ENCODE measurements at places on chromosomes 4 and X.

DNA sequence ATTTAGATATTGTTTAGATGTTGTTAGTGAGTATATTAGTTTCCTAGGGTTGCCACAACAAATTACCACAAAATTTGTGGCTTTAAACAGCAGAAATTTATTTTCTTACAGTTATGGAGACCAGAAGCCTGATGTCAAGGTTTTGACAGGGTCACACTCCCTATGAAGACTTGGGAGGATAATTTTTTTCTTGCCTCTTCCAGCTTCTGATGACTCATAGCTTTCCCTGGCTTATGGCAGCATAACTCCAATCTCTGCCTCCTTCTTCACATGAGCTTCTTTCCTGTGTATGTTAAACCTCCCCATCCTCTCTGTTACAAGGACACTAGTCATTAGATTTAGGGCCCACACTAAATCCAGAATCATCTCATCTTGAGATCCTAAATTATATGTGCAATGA lies 20.9 kb upstream of the RAB40A start:
- no peak for DNase-seq

- no peak for DNase-seq
These were observed 790 bp downstream of the CLGN start for GRCh38 chr4:140426610-140427105.

DNA sequence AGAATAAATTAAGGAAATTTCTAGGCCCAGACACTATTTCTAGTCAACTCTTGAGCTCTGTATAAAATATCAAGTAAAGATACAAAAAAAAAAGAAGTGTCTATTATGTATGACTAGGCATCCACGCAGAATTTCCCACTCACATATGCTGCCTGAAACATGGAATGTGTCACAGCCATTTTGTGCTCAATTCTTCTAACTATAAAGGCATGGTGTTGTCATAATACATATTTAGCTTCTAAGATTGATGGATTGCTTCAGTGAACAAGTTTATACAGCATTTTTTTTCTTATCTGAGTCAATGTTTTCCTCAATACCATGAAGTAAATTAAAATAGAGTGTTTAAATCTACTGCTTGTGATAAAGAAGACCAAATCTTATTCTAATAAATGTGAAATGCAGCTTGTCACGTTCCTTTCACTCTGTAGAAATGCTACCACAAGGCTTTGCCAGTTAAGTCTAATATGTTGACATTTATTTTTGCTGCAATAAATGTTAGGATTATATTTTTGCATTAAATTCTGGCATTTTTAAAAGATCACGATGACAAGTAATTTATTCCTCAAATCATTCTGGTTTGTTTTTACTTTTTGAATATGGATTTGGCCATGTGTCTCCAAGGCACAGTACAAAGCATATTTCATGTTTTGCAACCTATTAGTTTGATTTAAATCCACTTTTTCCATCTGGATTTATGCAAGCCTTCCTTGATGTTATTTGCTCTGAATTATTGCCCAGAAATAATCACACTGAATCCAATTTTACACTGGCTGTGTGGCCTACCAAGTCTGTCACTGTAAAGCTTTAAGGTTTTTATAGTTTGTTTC lies 1829.0 kb upstream of the PCDH7 start:
- no peak for DNase-seq

- no peak for DNase-seq
These were observed 19.6 kb downstream of the RCHY1 start for GRCh38 chr4:75494563-75494962.

DNA sequence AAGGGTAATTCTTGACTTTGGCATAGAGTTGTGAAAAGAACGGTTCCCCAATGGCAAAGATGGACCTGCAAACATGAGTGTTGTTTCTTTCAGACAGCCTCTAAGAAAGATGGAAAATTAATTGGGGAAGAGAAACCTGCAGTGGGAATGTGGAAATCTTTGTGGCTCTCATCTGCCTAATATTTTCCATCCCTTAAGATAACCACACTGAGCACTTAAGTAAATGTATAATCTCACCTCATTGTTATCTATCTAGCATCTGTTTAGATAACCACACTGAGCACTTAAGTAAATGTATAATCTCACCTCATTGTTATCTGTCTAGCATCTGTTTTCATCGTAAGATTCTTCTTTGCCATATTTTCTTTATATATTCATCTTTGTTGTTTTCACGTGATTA lies 149.3 kb downstream of the NWD2 start:
- DNase-seq, result no peak

GRCh38 chr4:143482840-143483239 lies 30.7 kb upstream of the SMARCA5 start:
- DNase-seq, result no peak

GRCh38 chr4:165627548-165627947 lies 245.5 kb upstream of the TLL1 start:
- no peak for DNase-seq

GRCh38 chr4:69936566-69936965 lies 5.7 kb downstream of the CSN1S1 start:
- no peak for DNase-seq

GRCh38 chrX:118571836-118572235 lies 76.2 kb downstream of the DOCK11 start:
- DNase-seq, result no peak

GRCh38 chr4:44425614-44426208 lies 22.9 kb downstream of the KCTD8 start:
- no peak for DNase-seq

DNA sequence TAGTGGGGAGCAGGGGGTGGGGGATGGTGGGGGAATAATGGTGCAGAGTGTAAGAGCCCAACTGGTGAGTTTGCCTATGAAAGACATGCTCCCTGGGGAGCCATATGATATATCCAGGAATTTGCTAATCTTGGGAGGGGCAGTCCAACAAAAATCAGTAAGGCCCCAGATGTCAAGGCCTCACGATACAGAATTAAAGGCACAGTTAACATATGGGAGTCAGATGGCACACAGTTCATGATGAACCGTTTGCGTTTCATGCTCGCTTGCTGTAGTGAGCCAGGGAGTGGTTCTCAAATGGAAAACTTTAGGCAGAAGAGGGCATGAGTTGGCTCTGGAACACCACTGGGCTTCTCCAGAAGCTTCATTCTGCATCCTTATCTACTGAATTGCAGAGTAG lies 33.9 kb upstream of the VCX2 start:
- DNase-seq, result no peak

- no peak for DNase-seq
These were observed 9.1 kb downstream of the IGFBP7 start for GRCh38 chr4:57100979-57101651.

DNA sequence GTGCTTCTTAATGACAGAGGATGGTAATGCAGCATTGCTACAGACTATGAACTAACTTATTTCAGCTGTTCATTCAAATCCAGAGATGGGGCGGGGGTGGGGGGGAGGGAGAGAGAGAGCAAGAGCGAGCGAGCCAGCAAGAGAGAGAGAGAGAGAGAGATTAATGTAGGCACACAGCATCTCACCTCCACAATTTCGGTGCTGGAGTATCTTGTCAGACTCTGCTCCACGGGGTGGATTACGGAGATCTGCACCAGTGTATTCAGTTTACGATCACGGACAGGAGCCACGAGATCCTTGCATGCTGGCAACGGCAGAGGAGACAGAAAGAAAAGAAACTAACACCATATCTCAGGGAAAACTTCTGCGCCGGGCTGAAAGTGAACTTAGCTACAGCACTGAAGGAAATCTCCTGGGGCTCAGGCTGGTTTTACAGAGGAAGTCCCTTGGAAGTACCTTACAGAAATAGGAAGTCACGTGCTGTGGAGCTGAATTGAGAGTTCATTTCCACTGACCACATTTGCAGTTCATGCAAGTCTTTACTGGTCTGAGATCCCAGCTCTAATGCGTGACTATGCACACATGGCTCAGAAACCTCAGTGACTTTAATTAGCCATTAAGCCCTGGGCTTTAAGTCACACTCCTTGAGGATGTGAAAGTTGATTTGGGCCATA lies 440.9 kb downstream of the INPP4B start:
- DNase-seq, result peak; percentile 28

DNA sequence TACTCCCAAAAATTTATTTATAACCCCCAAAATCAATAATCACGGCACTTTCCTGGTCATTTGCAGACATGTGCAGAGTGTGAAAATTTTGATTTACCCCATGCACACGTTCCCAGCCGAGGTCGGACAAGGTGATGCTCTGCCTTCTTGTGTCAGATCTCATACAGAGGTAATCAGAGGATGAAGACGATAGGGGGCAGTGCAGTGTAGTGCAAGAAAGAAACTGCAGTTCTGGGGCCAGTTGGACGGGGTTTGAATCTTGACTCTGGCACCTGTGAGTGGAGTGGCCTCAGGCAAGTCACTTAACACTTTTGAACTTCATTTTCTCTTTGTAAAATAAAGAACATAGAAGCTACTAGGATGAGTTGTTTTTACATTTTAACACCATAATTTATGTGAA lies 88.4 kb downstream of the FRMPD3 start:
- no peak for DNase-seq

DNA sequence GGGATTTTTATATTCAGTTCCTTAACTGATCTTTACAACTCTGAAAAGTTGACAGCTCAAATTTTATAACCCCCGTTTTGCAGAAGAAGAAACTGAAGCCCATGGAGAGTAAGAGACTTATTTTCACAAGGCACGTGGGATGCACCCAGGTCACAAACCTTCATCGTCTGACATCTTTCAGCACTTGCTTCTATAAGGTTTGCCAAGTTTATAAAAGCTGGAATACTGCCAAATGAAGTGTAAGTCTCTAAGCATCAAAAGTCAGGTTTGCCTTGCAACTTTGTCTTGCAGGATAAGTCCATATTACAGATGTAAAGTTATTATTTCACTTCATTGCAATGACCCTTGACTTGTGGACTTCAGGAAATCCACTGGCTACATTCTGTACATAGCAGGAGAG lies 6.3 kb upstream of the KCNIP4 start:
- no peak for DNase-seq

DNA sequence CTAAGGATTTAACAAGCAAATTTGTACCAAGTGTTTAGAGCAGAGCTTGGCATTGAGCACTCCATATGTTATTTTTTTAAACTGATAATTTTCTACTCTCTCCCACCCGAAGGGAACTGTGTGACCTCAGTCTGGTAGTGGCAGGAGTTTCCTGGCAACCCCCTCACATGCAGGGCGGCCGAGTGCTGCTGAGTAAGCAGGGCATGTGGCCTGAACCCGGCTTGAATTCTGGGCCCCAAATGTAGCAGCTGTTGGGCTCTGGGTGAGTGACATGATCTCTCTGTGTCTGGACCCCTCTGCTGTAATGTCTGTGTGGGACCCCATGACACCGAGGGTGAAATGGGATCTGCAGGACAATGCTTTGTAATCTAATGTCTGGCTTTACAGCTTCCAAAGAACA lies 13.6 kb upstream of the C4orf50 start:
- DNase-seq, result no peak

- no peak for DNase-seq
These were observed 184.8 kb downstream of the AMELX start for GRCh38 chrX:11478026-11478425.

GRCh38 chrX:106728337-106728736 lies 1.8 kb downstream of the RNF128 start:
- DNase-seq, result no peak

- DNase-seq, result no peak
These were observed 129.8 kb upstream of the NKX1-1 start for GRCh38 chr4:1535926-1536578.

GRCh38 chrX:9072281-9072680 lies 38.4 kb upstream of the FAM9B start:
- DNase-seq, result no peak

DNA sequence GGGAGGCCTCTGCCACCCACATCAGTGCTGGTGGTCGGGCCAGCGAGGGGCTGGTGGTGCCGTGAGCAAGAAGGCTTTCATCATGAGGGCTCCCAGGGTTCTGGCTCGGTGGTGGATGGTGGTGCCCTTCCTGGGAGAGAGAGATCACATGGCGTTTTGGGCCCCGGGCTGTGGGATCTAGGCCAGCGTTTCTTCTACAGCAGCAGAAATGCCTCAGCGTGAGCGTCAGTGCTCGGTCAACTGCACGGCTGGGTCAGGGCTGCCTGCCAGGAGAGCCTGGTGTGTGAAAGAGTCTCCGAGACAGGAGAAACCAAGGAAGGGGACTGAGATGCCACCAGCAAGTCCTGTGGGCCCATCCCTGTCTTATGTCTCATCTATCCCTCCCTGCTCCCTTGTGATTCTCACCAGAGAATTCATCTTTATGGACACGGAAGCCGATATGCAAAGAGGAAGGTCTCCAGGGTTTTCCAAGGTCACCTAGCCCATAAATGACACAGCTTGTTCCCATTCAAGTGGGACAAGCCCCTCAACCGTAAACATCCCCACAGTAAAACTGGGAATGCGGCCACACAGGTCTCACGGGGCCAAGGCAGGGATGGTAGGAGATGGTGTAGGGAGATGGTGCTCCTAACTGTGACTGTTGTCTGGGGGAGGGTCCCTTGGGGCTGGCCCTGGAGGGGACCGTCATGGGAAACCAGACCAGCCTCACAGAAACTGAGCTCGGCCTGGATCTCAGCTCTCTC lies 99.2 kb downstream of the SORCS2 start:
- DNase-seq, result no peak

GRCh38 chrX:57453901-57454300 lies 137.9 kb upstream of the ZXDB start:
- no peak for DNase-seq

DNA sequence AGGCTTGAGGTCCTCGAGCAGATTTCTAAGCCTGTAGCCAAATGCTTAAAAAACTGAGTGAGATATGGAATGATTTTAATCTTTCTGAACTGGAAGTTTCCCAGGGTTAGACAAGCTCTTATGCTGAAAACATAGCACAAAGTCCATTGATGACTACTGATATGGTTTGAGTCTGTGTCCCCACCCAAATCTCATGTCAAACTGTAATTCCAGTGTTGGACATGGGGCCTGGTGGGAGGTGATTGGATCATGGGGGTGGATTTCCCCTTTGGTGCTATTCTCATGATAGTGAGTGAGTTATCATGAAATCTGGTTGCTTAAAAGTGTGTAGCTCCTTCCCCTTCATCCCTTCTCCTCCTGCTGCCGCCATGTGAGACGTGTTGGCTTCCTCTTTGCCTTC lies 454.9 kb downstream of the SPRY1 start:
- DNase-seq, result no peak

DNA sequence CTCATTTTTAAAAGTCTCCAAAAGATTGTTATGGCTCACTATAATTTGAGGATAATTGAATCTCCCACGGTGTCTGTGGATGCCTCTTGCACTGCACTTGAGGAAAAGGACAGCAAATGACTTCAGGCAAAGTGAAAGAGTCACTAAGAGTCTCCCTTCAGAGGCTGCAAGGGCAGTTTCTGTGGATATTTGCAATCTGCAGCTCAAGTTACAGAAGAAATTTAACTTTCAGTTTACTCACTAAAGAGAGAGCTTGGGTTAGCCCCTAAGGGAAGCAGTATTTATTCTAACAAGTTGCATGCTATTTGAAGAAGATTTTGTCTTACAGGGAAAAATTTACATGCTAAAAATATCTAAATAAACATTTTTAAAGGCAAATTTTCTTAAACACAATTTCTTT lies 912.0 kb upstream of the TENM3 start:
- no peak for DNase-seq

GRCh38 chr4:78570117-78570516 lies 18.5 kb downstream of the ANXA3 start:
- DNase-seq, result no peak

DNA sequence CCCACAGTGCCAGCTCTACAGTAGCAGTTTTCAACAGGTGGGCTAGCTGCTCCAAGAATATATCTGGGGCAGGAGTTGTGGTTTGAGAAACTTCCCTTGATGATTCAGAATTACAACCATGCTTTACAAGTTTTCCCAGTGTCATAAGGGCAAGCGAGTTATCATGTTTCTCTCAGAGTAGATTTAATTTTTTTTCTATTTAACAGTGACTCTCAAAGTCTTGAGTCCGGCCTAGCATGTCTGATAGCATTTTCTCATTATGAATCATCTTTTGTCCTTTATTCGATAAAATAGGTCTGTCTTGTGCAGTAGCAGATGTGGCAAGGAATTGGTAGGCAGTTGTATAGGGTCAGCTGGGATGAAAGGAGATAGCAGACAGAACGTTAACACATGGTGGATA lies 62.2 kb upstream of the SPANXD start:
- no peak for DNase-seq

Data from activated CD8-positive, alpha-beta memory T cell treated with anti-CD3 and anti-CD28 coated beads, Interleukin-2, amount 50 U/mL, for 4 hours (primary cell).